Activated CD8-positive, alpha-beta memory T cell treated with anti-CD3 and anti-CD28 coated beads, Interleukin-2, amount 10 ng/mL, durations not matched to agents 7 days and 5 days (primary cell): ENCODE measurements at places on chromosomes 1 and 21. TPM values are rescaled to one million over a fixed set of nuclear protein-coding genes. Genes with fewer than 3 reads are reported as not detected.

DNA sequence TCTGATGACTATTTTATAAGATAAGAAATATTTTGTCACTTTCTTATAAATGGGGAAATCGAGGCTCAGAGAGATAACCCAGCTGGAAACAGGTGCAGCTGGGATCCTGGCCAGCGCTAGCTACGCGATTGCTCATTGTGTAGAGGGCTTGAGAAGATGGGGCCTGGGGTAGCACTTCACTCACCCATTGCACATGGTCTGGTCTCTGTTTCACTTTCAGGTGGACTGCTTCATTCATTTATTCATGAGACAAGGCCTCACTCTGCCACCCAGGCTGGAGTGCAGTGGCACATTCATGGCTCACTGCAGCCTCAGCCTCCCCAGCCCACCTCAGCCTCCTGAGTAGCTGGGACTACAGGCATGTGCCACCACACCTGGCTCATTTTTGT, 23.8 kb downstream of the UBE4B start:
- no peak overlapping the region for H3K27ac ChIP-seq
- H3K27me3 ChIP-seq: no peaks in the 10 kb centered on the region
- H3K4me1 ChIP-seq: peaks cover 7% of the 10 kb centered on the region
- no peak for DNase-seq
- peaks cover 2% of the 10 kb centered on the region for H3K36me3 ChIP-seq
- no peak overlapping the region for H3K4me3 ChIP-seq

DNA sequence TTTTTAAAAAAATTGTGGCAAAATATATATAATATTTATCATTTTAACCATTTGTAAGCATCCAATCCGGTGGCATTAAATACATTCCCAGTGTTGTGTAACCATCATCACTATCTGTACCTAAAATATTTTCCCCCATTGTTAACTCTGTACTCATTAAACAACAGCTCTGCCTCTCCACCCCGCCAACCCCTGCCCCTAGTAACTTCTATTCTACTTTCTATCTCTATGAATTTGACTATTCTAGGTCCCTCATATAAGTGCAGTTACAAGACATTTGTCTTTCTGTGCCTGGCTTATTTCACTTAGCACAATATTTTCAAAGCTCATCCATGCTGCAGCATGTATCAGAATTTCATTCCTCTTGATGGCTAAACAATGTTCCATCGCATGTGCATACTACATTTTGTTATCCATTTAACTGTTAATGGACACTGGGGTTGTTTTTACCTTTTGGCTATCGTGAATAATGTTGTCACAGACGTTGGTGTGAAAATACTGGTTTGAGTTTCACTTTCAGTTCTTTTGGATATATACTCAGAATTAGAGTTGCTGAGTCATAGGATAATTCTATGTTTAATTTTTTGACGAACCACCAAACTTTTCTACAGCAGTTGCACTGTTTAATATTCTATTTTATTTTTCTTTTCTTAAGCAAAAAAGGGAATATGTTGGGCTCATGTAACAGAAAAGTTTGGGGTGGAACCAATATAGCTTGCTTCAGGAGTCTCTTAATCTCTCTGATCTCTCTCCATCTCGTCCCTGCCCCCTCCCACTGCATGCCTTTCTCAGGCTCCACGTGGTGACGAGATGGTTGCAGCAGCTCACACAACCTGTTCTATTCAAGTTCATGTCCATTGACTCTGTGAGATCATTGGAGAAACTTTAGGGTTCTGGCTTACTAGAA, 25.2 kb upstream of the RCAN1 start:
- peaks cover 7% of the 10 kb centered on the region for H3K27me3 ChIP-seq
- H3K4me3 ChIP-seq: peak overlapping the region; percentile 59
- peak overlapping the region; percentile 93 for H3K27ac ChIP-seq

- no peak overlapping the region for H3K27ac ChIP-seq
- no peak for DNase-seq
- H3K36me3 ChIP-seq: no peaks in the 10 kb centered on the region
- peaks cover 12% of the 10 kb centered on the region for H3K27me3 ChIP-seq
- no peaks in the 10 kb centered on the region for H3K4me1 ChIP-seq
- no peak overlapping the region for H3K4me3 ChIP-seq
Observed at GRCh38 chr21:36587388-36587787, 107.5 kb upstream of the CLDN14 start.

DNA sequence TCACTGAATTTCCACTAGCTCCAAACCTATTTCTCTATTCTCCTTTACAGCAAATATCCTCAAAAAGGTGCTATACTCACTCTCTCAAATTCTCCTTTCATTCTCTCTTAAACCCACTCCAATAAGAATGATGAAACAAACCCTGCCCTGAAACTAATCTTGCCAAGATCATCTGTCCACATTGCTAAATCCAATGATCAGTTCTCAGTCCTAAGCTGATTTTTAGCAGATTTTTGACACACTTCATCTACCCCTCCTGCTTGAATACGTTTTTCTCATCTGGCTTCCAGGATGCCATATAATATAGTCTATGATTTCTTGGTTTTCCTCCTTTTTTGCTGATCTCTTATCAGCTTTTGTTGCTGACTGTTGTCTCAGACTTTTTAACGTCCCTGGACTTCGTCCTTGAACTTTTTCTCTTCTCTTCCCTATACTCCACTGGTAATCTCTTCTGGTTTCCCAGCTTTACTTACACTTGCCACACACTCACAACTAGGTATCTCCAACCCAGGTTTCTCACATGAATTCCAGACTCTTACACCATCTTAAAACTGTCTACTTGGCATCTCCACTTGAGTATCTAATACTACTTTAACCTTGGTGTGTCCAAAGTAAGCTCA, 35.3 kb downstream of the RERE start:
- no peaks in the 10 kb centered on the region for H3K36me3 ChIP-seq
- no peak for DNase-seq
- peaks cover 11% of the 10 kb centered on the region for H3K4me1 ChIP-seq
- no peaks in the 10 kb centered on the region for H3K27me3 ChIP-seq
- no peak overlapping the region for H3K4me3 ChIP-seq
- H3K27ac ChIP-seq: no peak overlapping the region

DNA sequence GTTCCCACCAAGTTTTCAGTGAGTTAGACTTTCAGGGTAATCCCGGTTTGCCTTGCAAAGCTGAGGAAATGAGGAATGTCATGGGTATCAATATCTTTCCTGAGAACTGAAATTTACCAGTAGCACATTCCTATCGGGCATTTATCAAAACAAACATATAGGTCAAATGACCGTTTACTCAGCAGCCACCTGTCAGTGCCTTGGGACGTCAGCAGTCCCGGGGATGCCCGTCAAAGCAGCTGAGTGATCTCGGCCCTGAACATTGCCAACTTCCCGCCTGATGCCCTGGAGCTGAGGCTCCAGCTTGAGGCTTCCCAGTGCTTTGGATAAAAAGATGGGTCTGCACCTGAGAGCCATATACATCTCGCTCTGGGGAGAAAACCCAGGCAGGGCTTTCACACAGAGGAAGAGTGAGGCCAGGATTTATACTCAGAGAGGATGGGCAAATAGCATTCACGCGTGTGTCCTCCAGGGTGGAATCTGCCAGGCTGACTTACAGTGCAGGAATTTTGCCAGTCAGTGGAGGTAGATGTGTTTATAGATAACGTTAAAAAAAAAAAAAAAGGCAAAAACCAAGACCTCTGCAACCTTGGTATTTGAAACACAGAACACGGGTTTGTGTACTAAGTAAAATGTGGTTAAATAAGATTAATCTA, 435.7 kb upstream of the VAMP3 start:
- H3K4me1 ChIP-seq: no peaks in the 10 kb centered on the region
- H3K4me3 ChIP-seq: no peak overlapping the region
- H3K36me3 ChIP-seq: no peaks in the 10 kb centered on the region
- no peaks in the 10 kb centered on the region for H3K27me3 ChIP-seq
- H3K27ac ChIP-seq: no peak overlapping the region
- no peak for DNase-seq

The ACTRT2 gene
- total RNA-seq: not detected
